Vagina (tissue), 2 donors: ENCODE measurements at places on chromosomes 5 and 9.

DNA sequence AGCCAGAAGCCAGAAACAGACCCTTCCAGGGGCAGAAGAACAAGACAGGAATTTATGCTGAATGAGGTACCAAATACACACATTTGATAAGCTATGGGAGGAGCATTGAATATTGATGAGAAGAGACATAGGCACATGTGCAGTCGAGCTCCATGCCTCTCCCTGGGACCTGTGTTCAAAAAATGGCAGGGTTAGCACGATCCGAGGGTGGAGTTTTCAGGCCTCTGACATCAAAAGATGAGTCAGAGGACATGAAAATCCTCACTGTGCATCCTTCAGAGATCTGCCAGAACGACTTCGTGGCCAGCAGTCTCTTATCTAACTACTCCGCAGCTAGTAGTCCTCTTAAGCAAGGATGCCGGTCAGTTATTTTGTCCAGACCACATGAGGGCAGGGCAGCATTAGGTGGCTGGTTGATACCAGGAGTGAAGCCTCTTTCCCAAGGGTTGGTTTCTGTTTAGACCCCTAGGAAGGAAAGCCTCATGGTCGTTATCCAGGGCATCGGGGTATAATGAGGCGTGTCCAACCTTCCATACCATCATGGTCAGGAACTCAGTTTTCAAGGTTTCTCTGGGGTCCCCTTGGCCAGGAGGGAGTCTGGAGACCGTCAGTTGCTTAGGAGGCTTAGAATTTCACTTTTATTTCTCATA is 11.6 kb upstream of the CMBL start:
- H3K4me3 ChIP-seq = no peak overlapping the region
- H3K27ac ChIP-seq = no peak overlapping the region
- no peaks in the 10 kb centered on the region for H3K27me3 ChIP-seq
- H3K4me1 ChIP-seq = no peaks in the 10 kb centered on the region
- no peaks in the 10 kb centered on the region for H3K36me3 ChIP-seq

- no peak overlapping the region for H3K27ac ChIP-seq
- H3K36me3 ChIP-seq = no peaks in the 10 kb centered on the region
- no peaks in the 10 kb centered on the region for H3K27me3 ChIP-seq
- H3K4me3 ChIP-seq = no peak overlapping the region
Observed at GRCh38 chr9:106481013-106481609, 381.9 kb upstream of the ZNF462 start.

DNA sequence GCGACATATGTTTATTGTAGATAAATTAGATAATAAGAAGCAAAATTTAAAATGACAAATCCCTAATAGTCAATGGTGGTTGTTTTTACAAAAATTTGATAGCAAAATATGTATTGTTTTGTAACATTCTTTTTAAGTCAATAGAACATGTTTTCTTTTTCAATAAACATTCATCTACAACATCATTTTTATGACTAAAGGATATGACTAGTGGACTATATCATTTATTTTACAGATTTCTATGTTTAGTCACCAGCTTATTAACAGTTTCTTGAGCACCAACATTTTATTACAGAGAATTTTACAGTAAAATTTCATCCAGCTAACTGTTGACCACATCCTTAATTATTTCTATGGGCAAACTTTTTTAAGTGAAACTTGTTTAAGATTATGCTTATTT is 114.7 kb upstream of the IL7R start:
- H3K4me1 ChIP-seq = no peaks in the 10 kb centered on the region
- H3K36me3 ChIP-seq = no peaks in the 10 kb centered on the region
- H3K27ac ChIP-seq = no peak overlapping the region
- no peak overlapping the region for H3K4me3 ChIP-seq
- no peaks in the 10 kb centered on the region for H3K27me3 ChIP-seq
- DNase-seq = no peak

- no peaks in the 10 kb centered on the region for H3K36me3 ChIP-seq
- H3K4me1 ChIP-seq = no peaks in the 10 kb centered on the region
- H3K27me3 ChIP-seq = no peaks in the 10 kb centered on the region
- H3K27ac ChIP-seq = no peak overlapping the region
- no peak overlapping the region for H3K4me3 ChIP-seq
- no peak for DNase-seq
Observed at GRCh38 chr9:32015795-32016194, 368.6 kb upstream of the ACO1 start.

DNA sequence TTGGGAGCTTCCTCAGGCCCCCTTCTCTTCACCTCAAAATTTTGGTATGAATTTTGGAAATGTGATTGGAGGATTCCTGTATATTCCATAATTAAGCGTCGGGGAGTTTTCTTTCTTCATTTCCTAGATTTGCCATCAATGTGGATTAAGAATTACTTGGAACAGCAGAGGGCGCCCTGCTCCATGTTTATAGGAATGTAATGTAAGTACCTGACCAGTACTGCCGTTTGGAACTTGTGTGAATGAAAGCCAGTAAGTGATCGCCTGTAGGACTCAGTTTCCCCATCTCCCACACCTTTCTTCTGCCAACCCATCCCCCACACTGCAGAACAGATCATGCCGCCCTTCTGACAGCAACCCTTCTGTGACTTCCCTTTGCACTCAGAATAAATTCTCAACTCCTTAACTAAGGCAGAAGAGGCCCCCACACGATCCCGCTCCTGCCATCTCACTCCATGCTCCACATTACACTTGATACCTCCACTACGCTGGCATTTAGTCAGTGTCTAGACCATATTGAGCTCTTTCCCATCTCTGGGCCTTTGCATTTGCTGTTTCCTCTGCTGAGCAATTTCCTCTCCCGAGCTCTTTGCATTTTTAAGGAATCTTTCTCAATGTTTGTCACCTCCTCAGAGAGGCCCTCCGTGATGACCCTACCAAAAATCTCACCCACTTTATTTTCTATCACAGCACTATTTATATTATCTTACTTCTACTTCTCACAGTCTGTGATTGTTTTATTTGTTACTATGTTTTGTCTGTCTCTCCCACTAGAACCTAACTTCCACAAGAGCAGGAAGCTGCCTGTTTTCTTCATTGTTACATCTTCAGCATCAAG is 79.5 kb upstream of the HTR4 start:
- no peaks in the 10 kb centered on the region for H3K4me1 ChIP-seq
- no peak for DNase-seq

- no peak overlapping the region for H3K4me3 ChIP-seq
- H3K27me3 ChIP-seq = no peaks in the 10 kb centered on the region
- H3K36me3 ChIP-seq = no peaks in the 10 kb centered on the region
- DNase-seq = no peak
Observed at GRCh38 chr9:3045153-3045552, 201.3 kb upstream of the PUM3 start.

- no peak overlapping the region for H3K4me3 ChIP-seq
- H3K27me3 ChIP-seq = no peaks in the 10 kb centered on the region
- H3K4me1 ChIP-seq = peaks cover 6% of the 10 kb centered on the region
- H3K27ac ChIP-seq = no peak overlapping the region
Observed at GRCh38 chr9:89008744-89009545, 17.7 kb downstream of the S1PR3 start.

GRCh38 chr5:61965490-61965889 is 340.5 kb upstream of the KIF2A start:
- H3K4me1 ChIP-seq = no peaks in the 10 kb centered on the region
- no peaks in the 10 kb centered on the region for H3K27me3 ChIP-seq
- H3K36me3 ChIP-seq = no peaks in the 10 kb centered on the region

GRCh38 chr5:96751203-96752169 is 56.3 kb downstream of the ERAP1 start:
- DNase-seq = no peak
- no peak overlapping the region for H3K4me3 ChIP-seq
- H3K27ac ChIP-seq = no peak overlapping the region
- H3K4me1 ChIP-seq = no peaks in the 10 kb centered on the region
- peaks cover 83% of the 10 kb centered on the region for H3K36me3 ChIP-seq
- H3K27me3 ChIP-seq = no peaks in the 10 kb centered on the region

- H3K4me1 ChIP-seq = peaks cover 70% of the 10 kb centered on the region
- no peaks in the 10 kb centered on the region for H3K36me3 ChIP-seq
- peak overlapping the region; percentile 95 for H3K27ac ChIP-seq
- H3K27me3 ChIP-seq = no peaks in the 10 kb centered on the region
- no peak for DNase-seq
Observed at GRCh38 chr5:139646912-139647505, 1.1 kb upstream of the CXXC5 start.

- H3K27ac ChIP-seq = no peak overlapping the region
- H3K27me3 ChIP-seq = no peaks in the 10 kb centered on the region
- H3K36me3 ChIP-seq = no peaks in the 10 kb centered on the region
- H3K4me1 ChIP-seq = no peaks in the 10 kb centered on the region
- DNase-seq = no peak
Observed at GRCh38 chr9:13239660-13240059, 39.8 kb downstream of the MPDZ start.

- H3K27me3 ChIP-seq = no peaks in the 10 kb centered on the region
- H3K36me3 ChIP-seq = no peaks in the 10 kb centered on the region
- no peak overlapping the region for H3K4me3 ChIP-seq
- no peak overlapping the region for H3K27ac ChIP-seq
- no peak for DNase-seq
Observed at GRCh38 chr9:31174681-31175080, 1209.8 kb upstream of the ACO1 start.

DNA sequence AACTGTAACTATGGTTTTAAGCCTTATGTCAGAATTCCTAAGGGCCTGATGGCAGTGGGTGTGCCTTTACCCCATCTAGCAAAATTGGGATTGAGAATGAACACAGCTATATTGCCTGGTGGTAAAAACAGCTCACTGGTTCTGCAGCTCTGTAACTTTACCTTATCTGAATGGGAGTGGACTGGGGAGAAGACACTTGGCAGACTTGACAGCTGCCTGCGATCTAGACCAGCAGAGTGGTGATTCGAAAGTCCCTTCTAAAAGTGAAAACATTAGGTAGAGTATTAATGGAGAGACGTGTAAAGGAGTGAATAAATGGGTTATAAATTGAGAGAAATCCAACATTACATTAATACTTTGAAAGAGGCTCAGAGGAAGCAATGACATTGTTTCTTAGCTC is 289.1 kb upstream of the EDIL3 start:
- H3K4me1 ChIP-seq = no peaks in the 10 kb centered on the region
- H3K36me3 ChIP-seq = no peaks in the 10 kb centered on the region
- H3K27ac ChIP-seq = no peak overlapping the region
- no peak overlapping the region for H3K4me3 ChIP-seq
- DNase-seq = no peak
- H3K27me3 ChIP-seq = no peaks in the 10 kb centered on the region

- DNase-seq = no peak
- H3K27me3 ChIP-seq = no peaks in the 10 kb centered on the region
- no peaks in the 10 kb centered on the region for H3K36me3 ChIP-seq
- peaks cover 6% of the 10 kb centered on the region for H3K4me1 ChIP-seq
- H3K4me3 ChIP-seq = no peak overlapping the region
Observed at GRCh38 chr9:86705490-86705889, 241.8 kb downstream of the GAS1 start.

DNA sequence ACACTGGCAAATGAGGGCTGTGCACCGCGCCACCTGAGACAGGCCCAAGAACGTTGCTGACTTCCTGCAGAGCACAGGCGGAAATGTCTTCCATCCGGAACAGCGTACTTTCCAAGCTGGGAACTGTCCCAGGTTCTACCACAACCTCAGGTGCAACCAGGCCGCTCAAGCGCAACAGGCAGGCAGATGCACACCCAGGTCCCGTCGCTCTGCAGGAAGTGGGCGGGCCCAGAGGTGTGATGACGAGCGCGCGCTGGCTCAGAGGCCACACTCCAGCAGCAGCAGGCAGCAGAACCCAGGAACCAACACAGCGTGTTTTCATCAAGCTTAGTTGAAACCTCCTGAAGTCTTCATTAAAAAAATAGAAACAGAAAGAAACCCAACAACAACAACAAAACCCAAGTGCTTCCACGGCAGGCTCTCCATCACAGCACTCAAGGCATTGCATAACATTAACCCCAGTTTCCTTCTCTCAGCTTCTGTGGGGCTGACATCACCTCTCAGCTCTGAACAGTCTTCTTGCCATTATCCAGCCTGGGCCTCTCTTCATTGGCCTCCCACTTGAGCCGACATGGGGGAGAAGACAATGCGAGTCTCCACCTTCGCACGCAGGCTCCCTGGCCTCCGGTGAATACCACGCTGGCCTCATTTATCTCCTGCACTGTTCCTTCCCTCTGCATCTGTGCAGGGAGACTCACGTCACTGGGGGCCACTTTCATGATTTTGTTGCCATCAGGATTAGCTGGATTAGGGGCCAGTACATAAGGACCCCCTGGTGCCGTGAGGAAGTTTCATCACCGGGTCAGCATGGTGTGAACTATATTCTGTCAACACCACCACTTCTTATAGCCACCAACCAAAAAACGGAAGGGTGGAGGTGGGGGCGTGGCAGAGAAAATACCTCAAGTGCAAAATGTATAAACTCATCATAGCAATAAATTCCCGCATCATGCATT is 22.1 kb downstream of the PTCH1 start:
- no peaks in the 10 kb centered on the region for H3K36me3 ChIP-seq
- peaks cover 42% of the 10 kb centered on the region for H3K4me1 ChIP-seq
- no peak for DNase-seq
- H3K27me3 ChIP-seq = no peaks in the 10 kb centered on the region
- no peak overlapping the region for H3K4me3 ChIP-seq

DNA sequence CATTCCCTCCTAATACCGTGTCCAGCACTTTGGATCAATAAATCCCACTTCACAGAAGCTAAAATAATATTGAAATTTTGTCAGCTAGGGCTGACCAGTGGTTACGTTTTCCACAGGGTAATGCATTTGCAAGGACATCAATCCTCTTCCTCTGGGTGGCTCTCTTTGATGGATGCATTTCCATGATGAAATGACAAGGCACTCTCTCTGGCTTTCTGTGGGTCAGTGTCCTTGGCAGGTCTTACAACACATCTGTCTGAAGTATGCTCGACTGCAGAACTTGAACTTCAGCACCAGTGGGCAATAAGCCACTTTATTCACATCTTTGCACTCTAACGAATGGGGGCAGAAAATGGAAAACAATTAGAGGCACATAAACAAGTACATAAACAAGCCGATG is 330.1 kb downstream of the ADAMTS6 start:
- no peak for DNase-seq
- no peaks in the 10 kb centered on the region for H3K4me1 ChIP-seq
- H3K27ac ChIP-seq = no peak overlapping the region
- H3K27me3 ChIP-seq = no peaks in the 10 kb centered on the region

DNA sequence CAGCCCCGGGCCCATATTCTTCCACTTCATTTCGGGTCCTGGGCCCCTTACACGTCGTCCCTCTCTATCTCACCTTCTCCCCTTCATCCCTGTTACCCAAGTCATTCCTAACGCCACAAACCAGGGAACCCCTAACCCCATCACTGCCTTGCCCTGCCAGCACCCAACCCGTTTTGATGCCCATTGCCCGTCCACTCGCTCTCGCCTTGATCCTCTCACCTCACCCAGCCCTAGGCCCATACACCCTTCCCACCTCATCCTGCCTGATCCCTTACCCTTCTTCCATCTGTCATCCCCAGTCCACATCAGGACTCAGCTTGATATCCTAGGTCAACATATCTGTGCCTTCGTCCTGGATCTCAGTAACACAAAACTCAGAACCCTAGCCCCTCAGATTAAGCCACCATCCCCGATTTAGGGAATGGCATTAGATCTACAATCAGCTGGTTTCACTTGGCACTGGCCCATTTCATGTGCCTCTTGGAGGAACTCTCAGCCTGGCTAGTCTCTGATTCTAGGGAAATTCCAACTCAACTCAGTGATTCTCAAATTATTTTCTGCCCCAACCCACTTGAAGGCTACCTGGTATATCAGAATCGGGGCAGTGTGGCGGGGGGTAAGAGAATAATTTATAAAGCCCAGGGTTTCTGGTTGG is 489 bp downstream of the CHMP5 start:
- H3K27me3 ChIP-seq = no peaks in the 10 kb centered on the region
- peak overlapping the region; percentile 98 for H3K27ac ChIP-seq
- peak overlapping the region; percentile 87 for H3K4me3 ChIP-seq
- no peak for DNase-seq
- no peaks in the 10 kb centered on the region for H3K36me3 ChIP-seq
- H3K4me1 ChIP-seq = peaks cover 41% of the 10 kb centered on the region
